ENCODE measurements at places on chromosomes 12 and 14. TPM values are rescaled to one million over a fixed set of nuclear protein-coding genes. Genes with fewer than 3 reads are reported as not detected.

Gene C12orf54
- total RNA-seq: not detected

Gene STAB2
- 0.48 TPM for total RNA-seq

Gene RPS6KL1
- total RNA-seq: 10.6 TPM

DNA sequence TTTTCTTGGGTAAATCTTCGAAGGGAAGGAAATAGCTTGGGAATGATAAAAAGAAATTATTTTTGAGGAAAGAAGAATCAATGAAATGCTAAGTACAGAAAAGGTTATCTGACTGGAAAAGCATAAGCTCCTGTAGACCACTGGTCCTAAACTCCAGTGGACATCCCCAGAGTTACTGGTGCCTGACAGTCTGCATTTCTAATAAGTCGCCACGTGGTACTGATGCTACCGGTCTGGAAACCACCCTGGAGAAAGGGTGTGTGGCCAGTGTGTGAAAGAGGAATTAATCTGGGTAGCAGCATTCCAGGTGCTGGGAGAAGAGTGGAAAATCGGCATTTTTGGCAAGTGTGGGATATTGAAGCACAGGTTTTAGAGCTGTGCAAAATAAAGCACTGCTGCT, 73.3 kb downstream of the FBXW8 start:
- peaks cover 17% of the 10 kb centered on the region for H3K4me1 ChIP-seq
- no peaks in the 10 kb centered on the region for H3K27me3 ChIP-seq
- no peak for DNase-seq
- H3K27ac ChIP-seq: no peak overlapping the region
- H3K4me3 ChIP-seq: no peak overlapping the region

DNA sequence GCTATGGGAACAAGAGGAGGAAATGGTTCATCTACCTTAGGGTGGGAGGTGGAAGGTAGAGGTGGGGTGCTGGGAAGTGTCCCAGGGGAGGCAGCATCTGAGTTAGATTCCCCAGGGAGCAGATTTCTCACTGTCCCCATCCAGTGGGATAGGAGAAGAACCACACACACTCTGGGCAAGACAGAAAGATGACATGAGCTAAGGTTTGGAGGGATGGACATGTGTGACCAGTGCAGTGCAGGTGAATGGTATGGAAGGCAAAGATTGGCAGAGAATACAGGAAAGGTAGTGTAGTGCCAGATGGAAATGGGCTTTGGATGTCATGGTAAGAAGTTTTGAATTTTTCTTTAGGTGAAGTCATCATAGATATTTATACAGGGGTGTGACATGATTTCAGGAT, 11.3 kb upstream of the DUSP6 start:
- no peak overlapping the region for H3K27ac ChIP-seq
- no peaks in the 10 kb centered on the region for H3K36me3 ChIP-seq
- peaks cover 29% of the 10 kb centered on the region for H3K4me1 ChIP-seq
- no peaks in the 10 kb centered on the region for H3K27me3 ChIP-seq

GRCh38 chr12:41190338-41190737, 2.2 kb downstream of the PDZRN4 start:
- peaks cover 19% of the 10 kb centered on the region for H3K4me1 ChIP-seq
- no peak for DNase-seq
- peaks cover 52% of the 10 kb centered on the region for H3K27me3 ChIP-seq
- H3K4me3 ChIP-seq: peak overlapping the region; percentile 69
- H3K27ac ChIP-seq: no peak overlapping the region

DNA sequence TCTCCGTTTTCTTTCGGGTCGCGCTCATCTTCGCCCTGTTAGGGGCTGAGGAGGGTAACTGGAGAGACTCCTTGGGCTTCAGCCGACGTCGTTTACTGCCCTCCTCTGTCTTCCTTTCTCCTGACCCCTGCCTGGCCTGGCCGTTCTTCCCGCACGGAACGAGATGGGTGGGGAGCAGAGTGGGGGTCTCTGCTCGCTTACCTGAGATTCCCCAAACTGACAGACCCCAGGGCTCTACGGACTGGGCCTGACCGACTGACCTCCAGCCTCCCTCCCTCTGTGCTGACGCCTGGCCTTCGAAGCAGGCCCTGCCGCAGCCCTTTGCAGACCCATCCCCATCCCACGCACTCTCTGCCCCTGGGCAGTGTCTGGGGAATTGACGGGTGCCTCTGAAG, 439 bp downstream of the GOLGA5 start:
- H3K27ac ChIP-seq: peak overlapping the region; percentile 97
- H3K4me3 ChIP-seq: peak overlapping the region; percentile 97
- DNase-seq: peak; percentile 12
- peaks cover 26% of the 10 kb centered on the region for H3K36me3 ChIP-seq

GRCh38 chr12:29559198-29559597, 61.7 kb upstream of the OVCH1 start:
- H3K36me3 ChIP-seq: peaks cover 16% of the 10 kb centered on the region
- no peak overlapping the region for H3K4me3 ChIP-seq
- peaks cover 47% of the 10 kb centered on the region for H3K4me1 ChIP-seq
- H3K27me3 ChIP-seq: peaks cover 6% of the 10 kb centered on the region
- DNase-seq: no peak

- H3K27me3 ChIP-seq: no peaks in the 10 kb centered on the region
- no peaks in the 10 kb centered on the region for H3K36me3 ChIP-seq
- DNase-seq: no peak
- H3K4me1 ChIP-seq: no peaks in the 10 kb centered on the region
- no peak overlapping the region for H3K4me3 ChIP-seq
Measured at GRCh38 chr12:69844416-69844815, 19.4 kb downstream of the MYRFL start.

DNA sequence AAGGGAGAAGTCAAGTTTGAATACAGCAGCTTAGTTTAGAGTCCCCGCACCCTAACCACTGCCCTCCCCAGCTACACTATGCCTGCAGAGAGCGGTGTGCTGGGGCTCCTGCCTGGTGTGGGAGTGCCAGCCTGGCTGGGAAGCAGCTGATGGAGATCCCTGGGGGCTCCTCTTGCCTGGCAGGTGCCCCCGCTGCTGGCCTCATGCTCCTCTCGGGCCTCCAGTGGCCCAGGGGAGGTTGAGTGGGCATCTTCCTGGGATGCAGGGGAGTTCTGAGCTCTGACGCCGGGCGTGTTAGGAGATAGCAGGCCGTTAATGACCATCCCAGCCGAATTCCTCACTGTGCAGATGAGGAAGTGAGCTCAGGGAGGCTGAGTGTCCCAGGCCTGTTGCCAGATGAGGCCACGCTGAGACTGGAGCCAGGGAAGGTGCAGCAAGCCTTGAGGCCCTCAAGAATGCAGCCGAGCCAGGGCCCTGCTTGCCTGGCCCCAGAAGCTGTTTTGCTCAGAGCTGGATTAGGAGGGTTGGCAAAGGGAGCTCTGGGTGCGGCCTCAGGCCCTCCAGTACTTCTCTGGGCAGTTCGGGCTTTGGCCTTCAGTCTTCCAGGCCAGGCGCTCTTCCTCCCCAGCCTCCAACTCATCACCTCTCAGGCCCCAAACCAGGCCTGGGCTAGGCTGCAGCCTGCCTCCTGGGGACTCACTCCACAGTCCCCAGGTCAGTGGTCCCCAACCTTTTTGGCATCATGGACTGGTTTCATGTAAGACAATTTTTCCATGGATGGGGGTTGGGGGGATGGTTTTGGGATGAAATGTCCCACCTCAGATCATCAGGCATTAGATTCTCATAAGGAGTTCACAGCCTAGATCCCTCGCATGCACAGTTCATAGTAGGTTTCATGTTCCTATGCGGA, 6.6 kb upstream of the CYP46A1 start:
- no peak for DNase-seq
- no peak overlapping the region for H3K4me3 ChIP-seq
- H3K36me3 ChIP-seq: peaks cover 8% of the 10 kb centered on the region
- H3K27ac ChIP-seq: no peak overlapping the region
- no peaks in the 10 kb centered on the region for H3K27me3 ChIP-seq

GRCh38 chr12:56773113-56773512, 10.0 kb downstream of the HSD17B6 start:
- no peaks in the 10 kb centered on the region for H3K27me3 ChIP-seq
- peaks cover 13% of the 10 kb centered on the region for H3K4me1 ChIP-seq
- DNase-seq: no peak
- no peak overlapping the region for H3K4me3 ChIP-seq
- no peak overlapping the region for H3K27ac ChIP-seq
